Stimulated activated CD8-positive, alpha-beta memory T cell treated with anti-CD3 and anti-CD28 coated beads, Interleukin-7, amount 100 ng/mL, for 1 hour (primary cell): ENCODE measurements at places on chromosomes 5 and 9.

DNA sequence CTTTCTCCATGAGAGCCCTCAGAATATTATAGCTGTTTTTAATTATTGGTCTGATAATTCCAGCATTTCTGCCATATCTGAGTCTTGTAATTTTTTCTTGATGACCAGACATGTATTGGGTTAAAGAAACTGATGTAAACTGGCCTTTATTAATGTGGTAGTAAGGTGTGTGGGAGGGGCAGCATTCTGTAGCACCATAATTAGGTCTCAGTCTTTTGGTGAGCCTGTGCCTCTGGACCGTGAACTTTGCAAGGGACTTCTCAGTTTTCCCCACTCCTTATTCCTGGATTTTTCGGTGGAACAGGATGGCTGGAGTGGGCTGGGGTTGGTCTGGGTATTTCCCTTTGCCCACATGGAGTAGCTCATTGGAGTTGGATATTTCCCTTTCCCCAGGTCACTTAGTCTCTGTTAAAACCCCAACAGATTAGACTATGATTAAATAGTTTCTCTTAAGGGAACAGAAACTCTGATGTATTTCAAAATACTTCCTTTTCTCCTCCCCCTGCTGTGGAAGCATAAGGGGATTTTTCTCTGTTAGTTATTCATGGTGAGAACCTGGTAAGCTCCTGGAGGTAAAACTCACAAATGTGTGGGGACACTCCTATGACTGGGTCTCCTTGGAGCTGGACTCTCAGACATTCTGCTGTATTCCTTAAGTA lies 52.4 kb downstream of the FSD1L start:
- no peak for DNase-seq

DNA sequence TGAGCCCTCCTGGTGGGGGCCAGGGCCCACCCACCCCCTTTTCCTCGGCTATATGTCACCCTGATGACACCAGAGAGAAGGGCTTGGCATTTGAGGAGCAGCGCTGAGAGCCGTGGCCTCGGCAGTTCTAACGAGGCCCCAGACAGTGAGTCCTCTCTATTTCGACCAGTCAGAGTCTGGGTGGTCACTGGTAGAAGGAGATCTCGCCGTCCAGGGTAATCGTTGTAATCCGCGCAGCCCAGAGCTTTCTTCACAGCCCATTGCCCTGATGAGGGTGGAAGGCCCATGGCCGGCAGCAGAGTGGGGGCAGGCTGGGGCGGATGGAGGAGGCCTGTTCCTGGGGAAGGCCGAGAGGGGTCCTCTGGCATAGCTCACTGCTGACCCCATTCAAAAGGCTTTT lies 70.2 kb downstream of the PSMB7 start:
- no peak for DNase-seq

DNA sequence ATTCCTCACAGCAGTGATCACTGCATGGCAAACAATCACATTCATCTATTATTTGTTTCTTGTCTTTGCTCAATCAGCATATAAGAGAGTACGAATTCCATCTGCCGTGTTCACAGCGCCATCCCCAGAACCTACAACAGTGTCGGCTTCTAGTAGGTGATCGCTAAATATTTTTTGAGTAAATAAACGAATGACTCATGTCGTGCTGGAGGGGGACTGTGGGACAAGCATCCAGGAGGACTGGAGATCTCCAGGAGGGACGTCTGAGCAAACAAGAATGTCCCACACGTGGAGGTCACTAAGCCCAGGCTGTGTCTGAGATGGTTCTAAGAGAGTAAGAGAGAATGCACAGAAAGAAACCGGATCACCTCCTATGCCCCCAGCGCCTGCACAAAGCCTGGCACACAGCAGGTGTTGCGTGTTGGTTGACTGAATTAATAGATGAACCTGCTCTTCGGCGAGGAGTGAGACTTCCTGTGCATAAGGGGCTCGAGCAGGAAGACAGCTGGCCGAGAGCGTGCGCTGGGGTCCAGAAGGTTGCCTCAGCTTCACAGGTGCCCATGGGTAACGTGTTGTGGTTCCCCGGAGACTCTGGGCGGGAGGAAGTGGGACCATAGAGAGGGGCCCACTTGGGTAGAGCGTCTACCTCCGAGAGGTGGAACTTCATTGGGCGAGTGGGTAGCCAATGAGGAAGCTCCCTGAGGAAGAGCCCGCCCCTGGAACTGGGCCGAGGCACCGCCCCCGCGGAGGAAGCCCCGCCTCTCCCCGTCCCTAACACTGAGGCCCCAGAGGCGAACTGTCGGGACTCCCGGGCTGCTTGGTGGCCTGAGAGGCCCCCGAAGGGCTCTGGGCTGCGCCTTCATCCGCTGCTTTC lies 193.0 kb downstream of the MELK start:
- peak; percentile 73 for DNase-seq

DNA sequence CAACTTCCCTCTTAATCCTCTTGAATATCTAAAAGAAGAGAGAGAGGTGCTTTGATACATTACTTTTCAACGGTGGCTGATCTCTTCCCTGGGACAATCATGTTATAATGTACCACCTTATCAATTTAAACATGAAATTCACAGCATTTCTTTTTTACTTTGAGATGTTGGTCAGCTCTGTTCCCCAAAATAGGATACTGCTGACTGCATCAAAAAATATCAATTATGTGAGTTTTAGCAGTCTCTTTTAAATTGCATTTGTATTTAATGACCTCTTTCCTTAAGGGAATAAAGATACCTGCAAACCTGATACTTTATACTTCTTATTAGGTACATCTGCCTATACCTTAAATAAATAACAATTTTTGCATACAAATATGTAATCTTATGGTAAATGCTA lies 58.4 kb upstream of the MARCHF11 start:
- DNase-seq, result no peak

DNA sequence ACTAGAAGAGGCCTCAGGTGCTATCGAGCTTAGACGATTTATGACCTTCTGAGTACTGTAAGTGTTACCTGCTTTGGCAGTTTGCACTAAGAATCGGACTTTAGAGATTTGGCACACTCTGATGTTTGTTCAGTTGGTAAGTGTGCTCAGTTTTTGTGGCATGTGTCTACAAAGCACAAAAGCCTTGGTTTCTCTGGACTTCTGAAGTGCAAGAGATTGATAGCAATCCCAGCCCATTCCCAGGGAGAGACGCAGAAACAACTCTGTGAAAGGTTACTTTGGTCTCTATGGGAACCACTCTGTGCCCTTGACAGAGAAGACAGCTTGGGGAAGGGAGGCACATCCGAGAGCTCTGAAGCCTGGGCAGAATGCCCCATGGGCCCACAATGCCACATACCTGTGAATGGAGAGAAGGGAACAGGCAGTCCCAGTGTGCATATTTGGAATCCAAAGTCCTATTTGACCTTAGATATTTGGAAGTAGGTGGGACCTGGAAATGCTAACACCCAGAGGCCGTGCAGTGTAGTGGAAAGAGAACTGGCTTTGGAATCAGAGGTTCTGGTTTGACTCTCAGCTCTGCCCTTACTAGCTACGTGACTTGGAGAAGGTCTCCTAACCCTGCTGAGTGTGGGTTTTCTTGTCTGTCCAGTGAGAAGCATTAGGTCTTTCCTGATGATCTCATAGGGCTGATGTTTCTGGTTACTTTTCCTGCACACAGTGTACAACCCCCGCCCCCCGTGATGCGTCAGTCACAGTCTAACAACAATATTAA lies 194.3 kb upstream of the VLDLR start:
- DNase-seq, result no peak

GRCh38 chr9:107755246-107755645 lies 265.7 kb upstream of the KLF4 start:
- DNase-seq, result no peak

DNA sequence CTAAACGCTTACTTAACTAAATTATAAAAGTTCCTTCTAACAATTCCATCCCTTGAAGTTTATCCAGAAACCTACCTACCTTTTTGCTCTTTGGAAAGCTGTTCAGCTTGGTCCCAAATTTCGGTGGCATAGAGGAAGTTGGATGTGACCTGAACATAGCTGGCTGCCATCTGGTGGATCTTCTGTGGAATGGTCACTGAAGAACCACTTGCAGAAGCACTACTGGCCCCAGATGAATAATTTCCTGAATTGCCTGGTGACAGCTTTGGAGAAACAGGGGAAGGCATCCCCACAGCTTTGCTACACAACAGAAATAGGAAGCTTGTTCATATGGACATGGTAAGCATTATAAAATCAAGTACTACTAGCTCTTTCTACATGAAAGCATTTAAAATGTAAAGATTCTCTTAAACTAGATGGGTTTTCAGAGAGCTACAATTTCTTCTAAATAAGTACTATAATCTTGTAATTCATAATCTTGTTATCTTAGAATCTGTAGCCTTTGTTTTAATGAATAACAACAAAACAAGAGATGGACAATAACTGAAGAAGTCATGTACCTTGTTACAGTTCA lies 9.9 kb downstream of the LEAP2 start:
- no peak for DNase-seq

- no peak for DNase-seq
These were observed 229.5 kb downstream of the AP3B1 start for GRCh38 chr5:78064941-78065472.

DNA sequence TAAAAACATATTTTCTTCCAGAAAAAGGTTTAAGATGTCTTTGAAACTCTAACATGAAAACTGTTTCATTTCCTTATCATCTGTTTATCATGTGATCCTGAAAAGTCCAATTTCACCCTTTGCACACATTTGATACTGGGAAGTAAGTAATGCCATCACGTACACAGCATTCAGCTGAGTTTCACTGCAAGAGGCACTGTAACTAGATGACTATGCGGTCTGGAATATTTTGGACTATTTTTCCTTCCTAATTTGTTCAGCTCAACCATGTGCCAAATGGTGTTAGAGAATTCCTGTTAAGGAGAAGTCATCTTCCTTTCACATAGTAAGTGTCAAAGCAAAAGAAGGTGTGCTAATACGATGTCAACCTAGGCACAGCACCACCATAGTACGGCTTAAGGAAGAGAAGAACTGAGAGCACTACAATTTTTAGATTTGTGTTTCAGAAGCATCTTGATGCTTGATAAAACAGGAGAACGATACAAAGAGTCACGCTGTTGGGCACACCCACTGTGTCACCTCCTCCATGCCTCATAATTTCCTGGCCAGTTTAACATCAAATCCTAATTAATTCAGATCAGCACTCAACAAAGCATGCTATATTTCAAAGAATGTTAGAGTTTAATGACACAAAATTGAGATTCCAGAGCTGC lies 77.5 kb downstream of the GNAQ start:
- DNase-seq, result no peak

GRCh38 chr5:91381239-91381773 lies 1.8 kb downstream of the ARRDC3 start:
- DNase-seq, result no peak

DNA sequence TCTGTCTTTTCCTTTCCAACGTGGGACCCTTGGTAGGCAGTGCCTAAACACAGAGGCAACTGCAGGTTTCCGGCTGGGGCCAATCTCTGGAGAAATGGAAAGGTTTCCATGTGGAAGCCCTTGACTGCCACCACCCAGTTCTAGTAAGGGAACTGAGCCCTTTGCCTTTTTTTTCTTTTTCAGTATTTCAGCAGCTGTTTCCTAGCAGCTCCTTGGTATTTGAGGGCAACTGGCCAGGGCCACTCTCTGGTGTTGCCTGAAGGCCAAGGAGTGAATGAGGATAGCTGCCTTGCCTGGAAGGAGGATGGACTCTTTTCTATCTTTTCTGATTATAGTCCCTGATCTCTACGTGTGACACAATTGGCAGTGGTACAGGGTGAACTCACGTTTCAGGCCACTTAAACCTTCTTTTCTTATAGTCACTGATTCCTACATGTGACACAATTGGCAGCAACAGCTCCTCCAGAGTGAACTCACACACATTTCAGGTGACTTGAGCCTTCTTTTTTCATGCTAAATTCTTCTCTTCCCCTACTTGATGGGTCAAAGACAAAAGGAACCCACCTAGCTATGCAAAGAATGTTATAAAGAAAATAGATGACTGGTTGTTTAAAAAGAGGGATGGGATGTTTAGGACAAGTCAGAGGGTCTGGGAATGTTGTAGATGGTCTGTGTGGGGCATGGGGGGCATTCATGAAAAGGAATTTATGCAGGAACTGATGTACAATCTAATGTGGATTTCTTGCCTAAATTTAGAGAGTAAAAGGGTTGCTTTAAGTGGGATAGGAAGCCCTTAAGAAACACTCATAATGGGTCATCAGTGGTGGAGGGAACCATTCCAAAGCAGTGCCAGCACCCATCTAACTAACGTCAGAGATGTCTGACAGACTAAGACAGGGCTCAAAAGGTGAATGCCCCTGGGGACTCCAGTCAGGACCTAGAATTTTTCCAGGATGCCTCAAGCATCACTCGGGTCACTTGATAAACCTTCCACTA lies 190.1 kb downstream of the TMEM232 start:
- no peak for DNase-seq

- no peak for DNase-seq
These were observed 37.8 kb downstream of the COL27A1 start for GRCh38 chr9:114193090-114193489.

- DNase-seq, result no peak
These were observed 36.5 kb upstream of the NUDT12 start for GRCh38 chr5:103598997-103599566.
